ENCODE measurements at places on chromosomes 5 and 9.

GRCh38 chr9:5879419-5880181 lies 11.1 kb upstream of the MLANA start:
- DNase-seq: no peak

GRCh38 chr5:130109152-130109551 lies 204.9 kb downstream of the CHSY3 start:
- DNase-seq: no peak

DNA sequence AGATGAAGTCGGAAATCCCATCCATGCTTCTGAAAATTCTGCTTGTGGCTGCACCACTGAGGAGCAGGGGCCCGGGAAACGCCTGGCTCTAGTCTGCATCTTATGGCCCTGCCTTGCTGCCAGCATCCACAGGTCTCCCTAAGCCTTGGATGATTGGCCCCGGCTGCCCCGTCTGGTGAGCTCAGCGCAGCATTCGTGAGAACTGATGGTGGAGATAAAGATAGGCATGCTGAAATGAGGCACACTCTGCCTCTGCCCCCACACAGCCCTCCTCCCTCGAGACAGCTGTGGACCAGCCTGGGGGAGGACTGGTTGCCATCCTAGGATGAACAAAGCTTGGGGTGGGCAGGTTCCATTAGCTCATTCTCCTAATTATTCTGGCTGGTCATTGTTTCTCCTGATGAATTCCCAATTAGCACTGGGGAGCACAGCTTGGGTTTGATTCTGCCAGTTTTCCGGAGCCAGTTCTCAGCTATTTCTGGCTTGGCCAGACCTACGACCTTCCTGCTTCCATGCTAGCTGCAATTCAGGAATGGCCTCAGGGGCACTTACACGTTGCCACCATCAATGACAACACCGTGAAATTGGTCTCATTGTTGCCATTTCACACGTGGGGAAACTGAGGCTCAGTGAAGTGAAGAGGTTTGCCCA lies 62.8 kb upstream of the CPEB4 start:
- no peak for DNase-seq

GRCh38 chr9:91677822-91678436 lies 254.3 kb upstream of the NFIL3 start:
- no peak for DNase-seq

DNA sequence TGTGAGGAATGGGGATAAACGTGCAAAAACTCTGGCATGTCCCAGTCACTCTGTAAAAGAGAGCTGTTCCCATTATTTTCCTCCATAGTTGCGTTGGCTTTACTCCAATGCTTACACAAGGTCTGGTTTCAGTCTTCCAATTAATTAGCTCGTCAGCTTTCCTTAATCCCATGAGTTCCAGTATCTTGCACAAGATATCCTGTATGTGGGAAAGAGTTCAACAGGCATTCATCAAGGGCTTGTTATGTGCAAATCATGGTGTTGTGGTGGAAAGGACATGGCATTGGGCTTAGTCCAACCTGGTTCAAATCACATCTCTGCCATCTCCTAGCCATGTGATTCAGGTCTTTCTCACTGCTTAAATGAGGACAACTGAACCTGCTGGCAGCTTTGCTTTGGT lies 77.5 kb upstream of the PANK3 start:
- DNase-seq: no peak

DNA sequence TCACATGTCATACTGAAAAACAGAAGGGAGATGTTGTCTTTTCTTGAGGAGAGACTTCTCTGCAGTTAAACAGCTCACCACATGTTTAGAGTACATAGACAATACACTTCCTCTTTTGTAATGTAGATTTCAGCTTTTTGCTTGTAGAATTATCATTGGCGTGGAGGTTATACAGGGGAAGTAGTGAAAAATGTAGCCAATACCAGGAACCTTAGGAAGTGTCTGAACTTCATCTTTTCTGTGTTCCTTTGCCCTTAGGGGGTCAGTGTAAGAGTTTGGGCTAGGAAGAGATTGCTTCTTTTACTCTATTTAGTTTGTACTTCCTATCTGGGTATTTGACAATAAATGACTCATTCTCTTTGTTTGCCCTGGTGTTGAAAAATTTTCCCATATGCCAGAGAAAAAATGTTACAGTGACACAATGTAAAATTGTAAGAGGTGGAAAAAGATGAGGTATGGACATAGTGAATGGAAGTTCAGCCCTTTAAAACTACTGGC lies 21.0 kb upstream of the CDKN2B start:
- DNase-seq: no peak

- no peak for DNase-seq
Observed at GRCh38 chr5:40428126-40428525, 251.6 kb upstream of the PTGER4 start.

- no peak for DNase-seq
Observed at GRCh38 chr5:39577529-39577928, 152.7 kb upstream of the DAB2 start.

DNA sequence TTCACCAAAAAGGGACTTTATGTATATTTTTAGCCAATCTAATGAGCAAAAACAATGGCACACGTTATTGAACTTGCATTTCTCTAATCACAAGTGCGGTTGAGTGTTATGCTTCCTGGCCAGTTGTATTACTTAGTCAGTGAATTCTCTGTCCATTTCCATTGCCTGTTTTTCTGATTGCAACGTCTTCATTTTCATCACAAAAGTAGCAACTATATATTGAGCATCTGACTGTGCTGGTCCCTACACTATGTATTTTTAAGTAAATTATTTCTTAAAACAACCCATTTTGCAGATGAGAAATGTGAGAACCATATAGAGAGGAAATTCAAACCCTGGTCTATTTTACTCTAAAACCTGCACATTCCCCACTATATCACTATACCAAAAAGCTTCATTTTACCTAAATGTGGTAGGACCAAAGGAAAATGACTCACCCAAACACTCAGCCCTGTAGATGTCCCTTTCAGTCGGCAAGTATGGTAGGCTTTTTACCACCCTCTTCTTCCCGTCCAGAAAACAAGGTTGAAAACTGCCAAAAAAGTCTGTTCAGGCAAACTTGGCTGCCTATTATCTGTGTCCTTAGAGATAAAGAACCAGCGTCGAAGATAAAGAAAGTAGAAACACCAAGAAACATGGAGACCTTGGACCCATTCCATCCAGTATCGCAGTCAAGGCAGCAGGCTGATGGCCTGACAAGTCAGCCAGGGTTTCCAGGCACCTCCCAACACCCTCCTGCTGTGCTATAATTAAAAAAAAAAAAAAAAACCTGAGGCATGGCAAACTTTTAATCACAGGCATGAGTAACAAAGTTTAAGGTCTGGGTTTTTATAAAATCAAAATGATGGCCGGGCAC lies 18.8 kb upstream of the FAM13B start:
- DNase-seq: no peak

DNA sequence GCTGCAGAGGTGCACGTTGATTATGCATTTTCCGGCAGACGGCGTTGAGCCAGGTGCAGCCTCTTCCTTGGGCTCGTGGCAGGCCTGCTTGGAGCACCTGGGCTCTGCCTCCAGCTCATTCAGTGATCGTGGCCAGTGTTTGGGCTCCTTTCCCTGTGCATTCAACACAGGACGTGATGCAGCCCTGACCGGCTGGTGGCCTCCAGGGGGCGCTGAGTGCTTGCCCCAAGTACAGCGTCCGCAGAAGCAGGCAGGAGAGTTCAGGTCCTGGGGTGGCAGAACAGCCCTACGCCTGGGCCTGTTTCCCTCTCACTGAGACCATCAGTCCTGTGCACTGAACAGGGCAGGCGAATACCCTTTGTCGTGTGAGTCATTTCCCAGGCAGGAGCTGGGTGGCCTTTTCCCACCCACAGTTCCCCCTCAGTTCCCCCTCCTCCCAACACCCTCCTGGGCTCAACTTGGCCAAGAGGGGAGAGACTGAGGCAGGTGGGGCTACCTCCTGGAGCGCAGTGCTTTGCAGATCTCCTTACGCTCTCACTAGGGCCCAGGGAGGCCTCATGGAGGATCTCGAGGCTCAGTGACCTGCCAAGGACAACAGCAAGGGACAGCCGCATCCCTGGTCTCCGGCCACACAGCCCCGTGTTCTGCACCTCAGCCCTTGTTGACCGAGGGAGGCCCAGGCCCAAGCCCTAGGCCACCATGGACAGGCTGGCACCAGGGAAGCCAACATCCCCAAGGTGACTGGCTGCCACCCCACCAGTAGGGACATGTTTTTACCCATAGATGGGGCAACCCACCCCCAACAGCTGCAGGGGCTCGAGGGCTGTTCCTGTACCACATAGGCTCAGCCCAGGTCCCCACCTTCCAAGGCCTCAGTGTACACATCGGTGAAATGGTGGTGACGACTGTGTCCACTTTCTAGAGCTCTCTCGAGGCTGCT lies 52.9 kb downstream of the LRSAM1 start:
- peak; percentile 86 for DNase-seq

GRCh38 chr5:11791792-11792191 lies 112.5 kb downstream of the CTNND2 start:
- DNase-seq: no peak

- DNase-seq: no peak
Observed at GRCh38 chr5:32713770-32714381, 2.8 kb downstream of the NPR3 start.

DNA sequence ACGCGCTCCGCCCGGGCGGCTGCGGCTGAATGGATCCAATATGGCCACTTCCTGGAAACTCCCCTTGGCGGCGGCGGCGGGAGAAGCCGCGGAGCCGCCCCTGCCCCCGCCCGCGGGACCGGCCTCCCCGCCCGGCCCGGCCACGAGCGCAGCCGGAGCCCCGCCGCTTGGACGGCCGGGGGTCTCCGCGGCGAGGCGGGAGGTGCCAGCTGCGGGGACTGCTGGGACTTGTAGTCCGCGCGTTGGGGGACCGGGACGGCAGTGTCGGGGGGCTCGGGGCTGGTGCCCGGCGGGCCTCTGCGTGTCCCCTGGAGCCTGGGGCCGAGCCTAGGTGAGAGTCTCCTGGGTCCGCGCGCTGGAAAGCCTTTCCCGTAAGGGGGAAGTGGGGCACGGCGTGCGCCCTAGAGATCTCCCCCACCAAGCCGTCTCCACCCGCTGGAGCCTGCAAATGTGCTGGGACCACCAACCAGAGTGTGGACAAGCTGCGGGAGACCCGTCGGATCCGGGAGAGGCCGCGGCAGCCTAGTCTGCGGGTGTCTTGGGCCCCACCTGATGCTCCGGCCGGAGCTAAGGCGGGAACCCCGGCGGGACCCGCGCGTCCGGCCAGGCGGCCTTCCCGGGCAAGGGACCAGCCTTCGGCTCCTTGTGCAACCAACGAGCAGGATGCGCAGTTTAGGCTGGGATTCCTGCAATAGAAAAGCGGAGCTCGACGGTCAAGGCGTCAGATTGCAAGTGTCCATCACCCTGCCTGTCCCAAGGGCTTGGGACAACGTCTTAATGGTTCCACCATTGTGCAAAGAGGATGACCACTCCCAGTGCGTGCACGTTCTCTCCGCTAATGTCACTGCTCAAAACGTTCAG lies at the start of gene SEPTIN8:
SEPTIN8 (minus strand) TSS at position 31 of the 861 bp plus-strand sequence. CDS start 102 bp downstream, outside the sequence.
- DNase-seq: peak; percentile 69

Measured in hypothalamus (tissue), 51 donors.